Left kidney (tissue), 8 donors: ENCODE measurements at places on chromosomes 1 and 21. TPM values are rescaled to one million over a fixed set of nuclear protein-coding genes. Genes with fewer than 3 reads are reported as not detected.

Gene LHX4
- polyA plus RNA-seq = 4.6 TPM

Gene OR2T11
- not detected for polyA plus RNA-seq

Gene TBX15
- 0.35 TPM for polyA plus RNA-seq

DNA sequence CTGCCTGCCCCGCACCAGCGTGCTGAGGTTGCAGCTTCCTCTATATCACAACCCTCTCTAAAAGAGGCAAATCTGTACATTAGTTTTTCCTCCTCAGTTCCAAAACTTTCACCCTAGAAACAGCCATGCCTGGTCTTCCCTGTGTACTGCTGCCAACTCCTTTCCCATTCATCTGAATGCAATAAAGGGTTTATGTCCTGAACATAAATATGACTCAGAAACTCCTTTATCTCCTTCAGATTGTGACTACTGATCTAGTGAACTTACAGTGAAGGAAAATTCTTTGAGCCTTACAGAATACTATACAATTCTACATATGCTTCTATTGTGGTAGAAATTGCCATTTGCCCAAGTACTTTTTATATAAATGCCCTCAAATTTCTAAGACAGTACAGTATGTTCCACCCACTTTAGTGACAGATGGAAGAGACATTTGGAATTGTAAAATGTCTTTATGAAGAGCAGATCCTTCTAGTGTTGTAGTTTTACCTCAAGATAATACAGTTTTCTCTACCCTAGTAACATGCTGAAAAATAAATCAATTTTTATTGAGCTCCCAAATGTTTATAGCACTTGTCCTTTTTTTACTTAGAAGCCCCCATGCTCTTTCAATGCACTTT lies 345.1 kb upstream of the SNX7 start:
- no peak for DNase-seq

- no peak for DNase-seq
Measured at GRCh38 chr1:54297596-54298283, 97.8 kb downstream of the MRPL37 start.

DNA sequence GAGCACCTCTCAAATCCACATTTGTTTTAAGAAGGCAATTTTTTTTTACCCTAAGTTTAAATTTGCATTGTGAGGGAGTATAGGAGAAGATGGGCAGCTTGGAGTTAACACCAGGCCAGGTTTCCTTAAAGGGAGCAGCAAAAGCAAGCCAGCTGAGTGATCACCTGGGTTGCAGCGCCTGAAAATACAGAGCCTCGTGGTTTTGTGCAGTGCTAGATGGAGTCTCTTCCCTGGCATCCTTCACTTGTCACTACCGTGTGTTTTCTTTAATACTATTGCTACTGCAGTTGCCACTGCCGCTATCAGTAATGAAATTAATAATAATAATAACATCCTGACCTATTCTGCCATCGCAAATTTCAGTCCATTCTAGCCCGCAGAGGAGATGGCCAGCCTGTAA lies 35.2 kb upstream of the VAV3 start:
- DNase-seq = no peak

DNA sequence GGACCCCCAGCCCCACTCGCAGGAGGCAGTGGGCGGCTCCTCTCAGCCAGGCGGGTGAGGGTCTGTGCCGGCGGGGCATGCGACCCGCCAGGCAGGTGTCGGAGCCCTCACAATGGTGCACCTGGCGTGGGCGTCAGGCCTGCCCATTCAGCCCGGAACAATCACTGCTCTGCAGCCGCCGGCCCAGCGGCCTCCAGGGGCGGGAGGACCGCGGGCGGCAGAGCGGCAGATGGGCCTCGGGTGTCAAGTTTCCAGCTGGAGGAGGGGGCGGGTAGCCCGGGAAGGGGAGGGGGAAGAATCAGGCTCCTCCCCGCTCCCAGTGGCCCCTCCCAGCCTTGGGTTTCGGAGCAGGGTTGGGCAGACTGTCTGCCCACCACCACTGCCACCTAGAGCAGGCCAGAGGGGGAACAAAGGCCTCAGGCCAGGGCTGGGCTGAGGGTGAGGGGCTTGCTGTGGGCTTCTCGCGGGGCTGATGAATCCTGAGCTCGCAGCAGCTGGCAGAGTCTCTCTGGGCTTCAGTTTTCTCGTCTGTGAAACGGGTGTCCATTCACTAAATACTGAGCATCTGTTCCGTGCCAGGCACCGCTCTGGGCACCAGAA lies 39.5 kb upstream of the CASZ1 start:
- peak; percentile 88 for DNase-seq

- no peak for DNase-seq
Measured at GRCh38 chr1:32250893-32251716, at the start of gene LCK. TSS of gene LCK (plus strand) at chr1:32251265. CDS start at chr1:32274330, 23,065 bp downstream.
